NCI-H1105 (cell line): ENCODE measurements at places on chromosomes 3 and 15.

- DNase-seq = no peak
Measured at GRCh38 chr3:184355261-184356040, 6.0 kb downstream of the CLCN2 start.

GRCh38 chr3:120203016-120203415 lies 82.0 kb downstream of the GPR156 start:
- no peak for DNase-seq

DNA sequence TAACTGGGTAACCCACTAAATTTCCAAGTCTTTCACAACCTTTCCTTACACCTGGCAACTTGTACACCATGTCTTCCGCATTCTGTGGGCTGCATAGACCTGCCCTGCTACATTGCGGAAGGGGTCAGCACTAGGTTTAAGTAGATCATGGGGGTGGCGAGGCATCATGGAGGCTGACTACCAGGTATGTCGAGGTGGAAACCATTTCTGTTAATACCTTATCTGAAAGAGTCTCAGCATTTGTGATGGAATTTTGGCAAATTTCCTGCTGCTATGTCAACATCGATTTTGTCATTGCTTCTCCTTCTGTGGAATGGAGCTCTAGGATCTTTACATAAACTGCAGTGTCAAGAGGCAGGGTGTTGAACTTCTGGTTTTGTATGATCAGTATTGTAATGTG lies 187.2 kb downstream of the GHSR start:
- DNase-seq = no peak

GRCh38 chr3:46987319-46987742 lies 7.9 kb downstream of the NBEAL2 start:
- no peak for DNase-seq

GRCh38 chr15:76837474-76837873 lies 67.7 kb downstream of the SCAPER start:
- no peak for DNase-seq

DNA sequence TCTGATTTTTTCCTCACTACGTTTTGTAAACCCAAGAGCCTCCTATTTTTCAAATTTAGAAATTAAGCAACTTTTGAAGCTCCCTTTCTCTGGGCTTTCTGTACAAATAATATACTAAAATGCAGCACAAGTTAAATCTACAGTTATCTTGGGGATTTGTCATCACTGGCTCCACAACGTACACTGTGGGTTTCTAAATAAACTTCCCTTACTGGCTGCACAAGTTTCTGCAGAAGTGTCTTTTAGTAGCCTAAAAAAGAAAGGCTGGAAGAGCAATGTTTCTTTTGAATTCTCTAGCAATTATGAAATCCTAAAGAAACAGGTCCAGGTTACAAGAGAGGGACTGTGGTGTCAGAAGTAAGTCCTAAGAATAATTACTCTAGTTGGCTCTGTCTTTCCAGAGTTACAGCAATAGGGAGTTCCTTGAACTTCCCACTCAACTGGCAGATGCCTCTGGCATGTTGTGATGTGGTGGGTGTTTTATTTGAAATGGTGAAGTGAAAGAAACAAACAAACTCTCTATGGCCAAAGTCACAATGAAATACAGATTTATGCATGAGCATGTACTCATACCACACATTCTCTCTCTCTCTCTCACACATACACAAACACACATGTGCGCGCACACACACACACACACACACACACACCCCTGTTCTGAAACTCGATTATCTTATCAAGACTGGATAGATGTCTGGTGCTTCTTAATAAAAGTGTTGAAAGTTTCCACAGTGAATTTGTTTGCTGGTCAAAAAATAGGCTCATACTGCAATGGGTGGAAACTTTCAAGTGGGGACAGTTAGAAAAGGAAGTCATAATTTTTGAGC lies 198.2 kb downstream of the SSR3 start:
- no peak for DNase-seq

DNA sequence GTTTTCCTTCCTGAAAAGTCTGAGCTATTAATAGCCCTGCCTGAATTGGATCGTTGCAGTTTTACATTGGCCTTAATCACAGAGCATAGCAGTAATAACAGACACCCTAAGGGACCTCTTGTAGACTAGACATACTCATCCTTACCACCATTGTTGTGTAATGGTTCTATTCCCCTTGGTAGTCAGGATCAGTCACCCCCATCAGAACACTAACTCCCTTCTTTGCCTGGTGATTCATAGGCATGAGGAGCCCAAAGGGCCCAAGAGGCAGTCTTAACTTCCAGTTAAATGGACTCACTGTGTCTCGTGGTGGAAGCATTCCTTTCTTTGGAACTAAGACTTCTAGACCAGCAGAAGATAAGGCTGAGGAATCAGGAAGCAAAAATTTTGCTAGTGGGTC lies 20.2 kb downstream of the CGGBP1 start:
- DNase-seq = no peak

- DNase-seq = no peak
Measured at GRCh38 chr3:58173029-58173668, 37.6 kb downstream of the DNASE1L3 start.

DNA sequence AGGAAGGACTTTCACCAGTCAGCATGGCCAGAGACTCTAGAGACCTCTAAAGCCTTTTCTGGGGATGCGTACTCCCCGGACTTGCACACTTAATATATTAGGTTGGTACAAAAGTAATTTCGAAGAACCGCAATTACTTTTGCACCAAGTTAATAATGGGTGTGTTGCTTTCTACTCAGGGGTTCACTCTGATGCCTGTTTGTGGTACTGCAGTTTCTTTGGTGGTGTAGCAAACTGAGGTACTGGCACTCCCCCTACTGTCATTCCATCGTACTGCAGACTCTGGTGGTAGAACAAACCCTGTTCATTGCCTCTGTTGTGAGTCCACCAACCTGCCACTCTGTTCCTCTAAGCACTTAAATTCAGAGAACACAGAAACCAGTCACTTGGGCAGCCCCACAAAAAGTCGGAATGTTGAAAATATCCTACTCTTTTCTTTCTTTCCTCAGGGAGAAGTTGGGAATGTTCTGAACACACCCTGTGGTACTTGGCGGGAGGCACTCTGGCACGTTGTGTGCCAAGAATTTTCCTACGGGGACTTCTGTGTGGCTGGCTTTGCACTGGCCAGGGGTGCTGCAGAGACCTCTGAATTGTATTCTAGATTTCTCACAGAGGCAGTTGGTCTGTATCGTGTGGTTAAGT lies 46.3 kb downstream of the GABRG3 start:
- DNase-seq = peak; percentile 20

- no peak for DNase-seq
Measured at GRCh38 chr3:179446501-179446900, 4.8 kb downstream of the GNB4 start.

- DNase-seq = no peak
Measured at GRCh38 chr3:188791311-188791710, 380.5 kb upstream of the TPRG1 start.

- DNase-seq = no peak
Measured at GRCh38 chr3:15403495-15403894, 23.8 kb downstream of the METTL6 start.
